ENCODE measurements at places on chromosomes 13 and 19.

- no peak for DNase-seq
These were observed 118.3 kb upstream of the RNF113B start for GRCh38 chr13:98295371-98295770.

DNA sequence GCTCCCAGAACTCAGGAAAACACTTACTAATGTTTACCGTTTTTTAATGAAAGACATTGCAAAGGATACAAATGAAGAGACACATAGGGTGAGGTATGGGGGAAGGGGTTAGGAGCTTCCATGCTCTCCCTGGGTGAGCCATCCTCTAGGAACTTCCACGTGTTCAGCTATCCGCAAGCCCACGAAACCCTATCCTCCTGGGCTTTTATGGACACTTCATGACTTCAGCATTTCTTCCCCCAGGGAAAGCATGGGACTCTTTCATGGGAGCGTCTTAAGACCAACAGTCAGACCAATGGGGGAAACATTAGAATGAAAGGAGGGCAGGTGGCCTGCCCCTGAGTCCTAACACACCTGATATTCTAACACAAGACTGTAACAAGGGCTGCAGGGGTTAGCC lies 6.6 kb upstream of the ESD start:
- DNase-seq = no peak

- no peak for DNase-seq
These were observed 41.4 kb downstream of the ZNF726 start for GRCh38 chr19:23956051-23956450.

GRCh38 chr13:109481040-109481439 lies 305.3 kb downstream of the IRS2 start:
- no peak for DNase-seq

GRCh38 chr13:76579701-76580100 lies 306.5 kb downstream of the KCTD12 start:
- DNase-seq = no peak

GRCh38 chr13:34411177-34411576 lies 530.9 kb upstream of the NBEA start:
- no peak for DNase-seq
